ENCODE measurements at places on chromosomes 7 and 10.

GRCh38 chr10:19788075-19788686 is 28.1 kb upstream of the PLXDC2 start:
- DNase-seq = no peak

DNA sequence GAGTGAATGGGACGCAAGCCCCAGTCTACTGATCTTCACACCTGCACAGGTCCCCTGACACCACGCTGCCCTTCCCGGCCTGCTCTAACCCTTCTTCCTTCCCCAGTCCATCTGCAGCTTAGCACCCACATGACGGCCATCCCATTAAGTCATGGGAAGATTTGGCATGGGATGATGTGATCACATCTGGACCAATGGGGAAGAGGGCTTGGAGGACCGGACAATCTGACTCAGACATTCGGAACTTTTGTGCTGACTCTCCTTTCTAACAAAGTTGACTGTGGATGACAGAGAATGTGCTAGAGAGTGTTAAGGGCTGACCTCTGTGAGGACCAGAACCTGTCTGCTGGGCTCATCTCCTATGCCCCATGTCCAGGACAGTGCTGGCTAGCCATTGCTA is 15.6 kb downstream of the CXCL12 start:
- DNase-seq = no peak

GRCh38 chr10:119340893-119341458 is 133.6 kb downstream of the GRK5 start:
- no peak for DNase-seq

DNA sequence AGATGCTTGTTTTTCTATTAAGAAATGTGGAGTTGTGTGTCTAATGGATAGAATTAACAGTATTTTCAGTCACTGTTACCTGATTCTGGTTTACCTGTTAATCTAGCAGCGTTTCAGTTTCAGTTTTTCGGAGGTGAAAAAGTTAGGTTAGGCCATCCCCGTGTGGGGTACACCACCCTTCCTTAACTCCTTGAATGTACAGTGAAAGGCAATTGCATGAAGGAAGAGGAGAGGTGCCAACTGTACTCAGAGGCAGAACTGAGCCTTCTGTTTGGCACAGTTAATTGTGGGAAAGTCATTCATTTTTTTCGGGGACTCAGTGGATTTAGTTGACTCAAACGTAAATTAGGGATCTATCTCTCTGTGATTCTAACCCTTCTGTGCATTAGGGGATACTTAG is 35.5 kb downstream of the RPA3 start:
- DNase-seq = no peak

DNA sequence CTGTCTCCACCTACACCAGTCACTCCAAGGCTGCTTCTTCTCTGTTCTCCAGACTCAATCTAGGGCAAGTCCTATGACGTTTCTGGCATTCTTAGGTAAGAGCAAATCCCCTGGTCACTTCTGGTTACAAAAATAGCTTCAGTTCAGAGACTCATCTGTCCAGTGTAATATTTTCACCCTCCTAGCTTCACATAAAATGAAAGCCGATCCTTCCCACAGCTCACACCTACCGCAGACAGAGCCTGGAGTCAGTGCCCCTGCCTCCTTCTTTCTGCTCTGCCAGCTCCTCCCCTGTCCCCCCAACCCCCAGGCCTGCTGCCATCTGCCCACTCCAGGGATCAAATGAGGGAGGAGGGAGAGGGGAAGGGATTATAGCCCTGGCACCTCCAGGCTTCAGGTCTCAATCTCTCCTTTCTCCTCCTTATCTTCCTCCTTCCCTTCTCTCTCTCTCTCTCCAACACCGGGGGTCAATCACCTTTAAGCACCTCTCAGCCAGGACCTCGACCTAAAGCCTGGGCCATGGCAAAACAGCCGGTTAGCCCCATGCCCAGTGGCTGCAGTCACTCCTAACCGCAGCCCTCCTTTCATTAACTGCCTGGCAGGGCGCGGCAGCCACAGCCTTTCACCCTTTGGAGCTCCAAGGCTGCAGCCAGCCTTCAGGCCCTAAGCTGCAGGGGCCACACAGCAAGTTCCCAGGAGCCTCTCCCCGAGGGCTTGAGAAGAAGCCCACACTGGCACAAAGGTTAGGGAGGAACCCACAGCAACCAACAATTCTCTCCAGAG is 292.6 kb upstream of the MGMT start:
- no peak for DNase-seq

DNA sequence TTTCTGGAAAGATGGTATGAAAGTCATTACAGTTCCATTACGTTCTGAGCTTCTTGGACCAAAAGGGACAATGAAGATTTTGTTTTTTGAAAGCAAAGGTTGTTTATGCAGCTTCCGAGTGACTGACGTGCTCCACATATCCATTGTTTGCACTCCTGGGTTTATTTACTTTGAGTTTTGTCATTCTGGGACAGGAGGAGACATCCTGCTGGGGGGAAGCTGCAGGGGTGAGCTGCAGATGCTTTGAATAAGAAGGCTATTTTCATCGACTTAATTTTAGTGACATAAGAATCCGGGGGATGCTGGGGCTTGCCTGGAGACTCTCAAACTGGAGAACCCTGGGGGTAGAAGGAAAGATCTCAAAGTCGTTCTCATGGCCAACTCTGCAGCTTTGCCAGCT is 12.7 kb upstream of the SFMBT2 start:
- no peak for DNase-seq

- DNase-seq = no peak
Observed at GRCh38 chr7:37410305-37411229, 38.1 kb downstream of the ELMO1 start.

- DNase-seq = no peak
Observed at GRCh38 chr10:88172159-88172558, 308.7 kb downstream of the PTEN start.

DNA sequence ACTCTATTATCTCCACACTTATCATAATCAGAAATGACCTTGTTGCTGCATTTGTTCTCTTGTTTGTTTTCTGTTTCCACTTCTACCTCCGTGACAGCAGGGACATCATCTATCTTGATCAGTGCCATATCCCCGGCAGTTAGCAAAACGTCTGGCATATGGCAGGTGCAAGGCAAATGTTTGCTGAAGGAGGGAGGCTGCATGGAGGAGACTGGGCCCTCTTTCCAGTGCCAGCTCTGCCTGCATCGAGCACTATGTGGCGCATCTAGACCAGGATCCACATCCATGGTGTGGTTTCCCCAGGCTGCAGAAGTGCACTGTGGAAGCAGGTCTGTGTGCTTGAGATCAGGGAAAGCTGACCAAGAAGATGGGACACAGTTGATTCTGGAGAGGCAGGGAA is 181.2 kb downstream of the KCNMA1 start:
- no peak for DNase-seq

GRCh38 chr10:61125560-61126170 is 181.7 kb upstream of the RHOBTB1 start:
- DNase-seq = no peak

DNA sequence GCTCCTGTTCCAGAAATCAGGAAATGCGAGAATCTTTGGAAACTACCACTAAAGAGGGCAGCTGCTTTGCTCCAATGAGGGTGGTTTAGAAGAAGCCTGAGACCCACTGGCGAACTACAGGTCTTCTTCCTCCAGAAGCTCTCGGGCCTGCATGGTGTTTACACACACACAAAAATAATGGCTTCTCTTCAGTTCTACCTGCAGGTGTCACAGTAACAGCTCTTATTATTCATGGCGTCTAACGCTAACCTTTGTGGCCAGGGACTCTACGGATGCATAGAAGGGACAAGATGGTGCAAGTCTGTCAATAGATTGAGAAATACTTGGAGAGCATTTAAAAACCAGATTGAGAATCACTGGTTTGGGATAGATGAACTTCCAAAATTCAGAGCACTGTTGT is 22.4 kb downstream of the GPR141 start:
- no peak for DNase-seq

- no peak for DNase-seq
Observed at GRCh38 chr7:128247640-128248194, 6.6 kb downstream of the LEP start.

DNA sequence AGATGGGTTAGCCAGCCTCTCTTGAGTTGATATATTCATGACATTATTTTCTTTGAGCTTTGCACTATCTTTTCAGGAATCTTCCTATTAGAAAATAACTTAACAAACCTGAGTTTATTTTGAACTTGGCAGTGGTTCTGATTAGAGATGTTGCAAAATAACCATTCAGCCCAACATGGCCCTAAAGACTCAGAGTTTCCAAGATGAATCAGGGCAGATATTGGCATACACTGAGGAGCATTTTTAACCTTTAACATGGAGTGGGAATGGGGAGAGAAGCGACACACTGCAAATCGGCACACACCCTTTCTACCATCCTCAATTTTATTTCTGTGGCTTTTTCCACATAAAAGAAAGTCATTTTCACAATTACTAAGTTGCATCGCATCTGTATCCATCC is 190.8 kb downstream of the TRIL start:
- no peak for DNase-seq

- no peak for DNase-seq
Observed at GRCh38 chr7:19202599-19202998, 57.4 kb upstream of the FERD3L start.

GRCh38 chr10:119653916-119654315 is 2.7 kb downstream of the BAG3 start:
- no peak for DNase-seq

- no peak for DNase-seq
Observed at GRCh38 chr7:39130857-39131526, 153.3 kb downstream of the POU6F2 start.

- no peak for DNase-seq
Observed at GRCh38 chr10:72935361-72935760, 19.2 kb downstream of the PLA2G12B start.

- DNase-seq = no peak
Observed at GRCh38 chr7:124813994-124814798, 48.6 kb upstream of the GPR37 start.

DNA sequence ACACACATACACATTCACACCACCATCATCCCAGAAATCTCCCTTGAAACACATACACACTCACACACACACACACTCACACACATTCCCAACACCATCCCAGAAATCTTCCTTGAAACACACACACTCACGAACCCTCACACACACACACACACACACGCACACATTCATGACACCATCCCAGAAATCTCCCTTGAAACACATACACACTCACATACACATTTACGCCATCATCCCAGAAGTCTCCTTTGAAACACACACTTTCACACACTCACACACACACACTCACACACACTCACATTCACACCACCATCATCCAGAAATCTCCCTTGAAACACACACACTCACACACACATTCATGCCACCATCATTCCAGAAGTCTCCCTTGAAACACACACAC is 360 bp upstream of the OPN4 start:
- DNase-seq = no peak

GRCh38 chr7:133560900-133561299 is 308.0 kb downstream of the EXOC4 start:
- no peak for DNase-seq

DNA sequence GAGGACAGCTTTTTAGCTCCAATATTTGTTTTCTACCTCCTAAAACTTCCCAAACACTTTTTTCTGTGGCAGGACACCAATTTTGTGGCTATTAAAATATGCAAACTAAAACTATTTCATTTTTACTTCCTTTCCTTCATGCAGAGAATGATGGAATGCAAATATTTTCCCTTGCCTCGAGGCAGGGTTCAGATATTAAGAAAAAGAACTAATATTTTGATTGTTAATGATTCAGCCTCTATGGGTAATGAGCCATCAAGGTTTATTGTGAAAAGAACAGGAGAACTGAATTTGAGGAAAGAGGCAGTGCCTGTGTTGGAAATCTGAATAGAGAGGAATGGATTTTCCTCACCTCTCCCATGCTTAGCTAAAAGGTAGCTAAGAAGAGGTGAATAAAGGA is 43.1 kb upstream of the CASD1 start:
- no peak for DNase-seq

- DNase-seq = no peak
Observed at GRCh38 chr10:5595095-5595494, 70.3 kb downstream of the CALML3 start.

- DNase-seq = no peak
Observed at GRCh38 chr7:25852939-25853271, 299.1 kb upstream of the NFE2L3 start.

DNA sequence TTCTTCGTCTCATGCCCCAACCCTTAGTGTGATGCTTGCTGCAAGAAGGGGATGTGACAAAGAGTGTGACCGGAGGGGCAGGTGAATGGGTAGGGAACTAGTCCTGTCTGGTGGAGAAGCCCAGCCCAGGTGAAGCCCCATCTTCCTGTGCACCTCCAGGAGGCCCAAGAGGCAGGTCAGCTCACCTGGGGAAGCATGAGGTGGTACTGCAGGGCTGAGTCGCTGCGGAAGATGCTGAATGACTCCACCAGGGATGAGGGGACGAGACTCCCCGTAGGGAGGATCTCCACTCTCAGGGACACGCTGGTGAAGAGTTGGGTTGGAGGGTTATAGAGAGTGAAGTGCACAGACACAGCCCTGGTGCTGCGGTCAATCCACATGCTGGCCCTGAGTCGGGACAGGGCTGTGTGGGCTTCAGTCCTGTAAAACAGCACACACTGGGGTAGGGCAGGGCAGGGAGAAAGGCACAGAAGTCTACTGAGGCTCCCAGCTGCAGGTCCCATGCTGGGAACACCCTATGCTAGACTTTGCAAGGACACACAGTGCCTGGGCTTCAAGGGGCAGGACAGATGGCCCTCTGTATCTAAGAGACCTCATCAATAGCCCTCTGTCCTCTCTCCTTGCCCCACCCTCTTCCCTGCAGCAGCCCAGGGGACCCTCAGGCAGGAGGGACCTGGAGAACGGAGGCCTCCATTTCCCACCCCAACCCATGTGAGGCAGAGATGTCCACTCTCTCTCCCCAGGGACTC is 136.5 kb downstream of the PKD1L1 start:
- no peak for DNase-seq

- DNase-seq = no peak
Observed at GRCh38 chr7:28565980-28566379, 153.7 kb downstream of the CREB5 start.

- DNase-seq = no peak
Observed at GRCh38 chr7:125645770-125646169, 716.1 kb upstream of the POT1 start.

- DNase-seq = no peak
Observed at GRCh38 chr7:100489824-100490223, 6.1 kb downstream of the NYAP1 start.

DNA sequence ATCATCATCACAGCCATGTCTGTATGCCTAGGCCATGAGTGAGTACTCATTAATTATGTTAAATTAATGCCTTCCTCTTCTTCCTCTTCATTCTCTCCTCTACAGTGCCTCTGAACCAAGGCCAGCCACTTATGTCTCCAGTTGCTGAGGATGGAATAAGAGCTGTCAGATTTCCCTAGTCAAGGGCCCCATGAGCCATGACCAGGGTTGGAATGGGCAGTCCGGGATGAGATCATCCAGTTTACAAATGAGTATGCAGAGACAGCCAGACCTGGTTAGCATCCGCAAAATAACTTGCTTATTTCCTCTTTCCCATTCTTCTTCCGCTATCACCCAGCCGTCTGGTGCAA is 342.7 kb downstream of the GRID1 start:
- no peak for DNase-seq

DNA sequence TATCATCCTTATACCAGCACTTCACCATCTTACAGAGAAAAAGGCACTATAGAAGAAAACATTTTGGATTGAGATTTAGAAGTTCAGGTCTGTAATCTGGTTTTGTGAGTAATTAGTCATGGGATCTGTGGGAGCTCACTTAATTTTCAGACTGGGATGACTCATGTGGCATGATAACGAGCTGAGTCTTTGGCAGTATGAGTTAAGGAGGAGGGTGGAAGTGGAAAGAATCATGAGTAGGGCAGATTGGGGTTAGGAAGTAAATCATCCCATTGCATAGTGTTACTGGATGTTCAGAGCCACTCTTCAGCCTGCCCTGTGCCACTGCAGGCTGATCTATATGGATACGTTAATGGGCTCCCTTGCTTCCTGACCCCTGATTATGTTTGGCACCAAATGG is 64.9 kb downstream of the ZNF92 start:
- DNase-seq = no peak

GRCh38 chr7:880450-880849 is 4.1 kb downstream of the GET4 start:
- no peak for DNase-seq

All from activated CD4-positive, CD25-positive, alpha-beta regulatory T cell treated with anti-CD3 and anti-CD28 coated beads, Interleukin-2, amount 50 U/mL, for 16 hours (primary cell).